ENCODE measurements at places on chromosomes 1 and 21.

- no peak for DNase-seq
Measured at GRCh38 chr1:18936814-18937481, 19.5 kb downstream of the IFFO2 start.

- DNase-seq = no peak
Measured at GRCh38 chr1:86137436-86137835, 19.1 kb downstream of the COL24A1 start.

- DNase-seq = no peak
Measured at GRCh38 chr1:95073446-95073845, 695 bp upstream of the ALG14 start.

- DNase-seq = no peak
Measured at GRCh38 chr1:85378534-85378933, 86.4 kb downstream of the DDAH1 start.

GRCh38 chr1:245698860-245699259, 544.1 kb downstream of the KIF26B start:
- DNase-seq = no peak

DNA sequence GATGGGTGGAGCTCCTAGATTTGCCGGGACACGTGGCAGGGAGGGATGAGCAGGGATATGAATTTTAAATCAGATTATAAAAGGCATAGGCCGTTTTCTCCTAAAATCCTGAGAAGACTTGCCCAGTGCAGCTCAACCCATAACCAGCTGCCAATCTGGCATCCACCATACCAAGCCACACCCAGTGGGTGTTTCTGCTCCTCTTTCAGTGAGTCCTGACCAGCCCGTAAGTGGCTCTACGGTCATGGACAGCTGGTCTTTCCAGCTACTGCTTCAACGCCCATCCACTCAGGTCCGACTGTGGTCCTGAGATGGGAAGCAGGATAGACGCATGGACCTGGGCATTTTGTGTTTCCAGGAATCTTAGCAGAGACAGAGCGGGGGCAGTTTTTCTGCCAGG, 107.2 kb downstream of the LAMC2 start:
- no peak for DNase-seq

DNA sequence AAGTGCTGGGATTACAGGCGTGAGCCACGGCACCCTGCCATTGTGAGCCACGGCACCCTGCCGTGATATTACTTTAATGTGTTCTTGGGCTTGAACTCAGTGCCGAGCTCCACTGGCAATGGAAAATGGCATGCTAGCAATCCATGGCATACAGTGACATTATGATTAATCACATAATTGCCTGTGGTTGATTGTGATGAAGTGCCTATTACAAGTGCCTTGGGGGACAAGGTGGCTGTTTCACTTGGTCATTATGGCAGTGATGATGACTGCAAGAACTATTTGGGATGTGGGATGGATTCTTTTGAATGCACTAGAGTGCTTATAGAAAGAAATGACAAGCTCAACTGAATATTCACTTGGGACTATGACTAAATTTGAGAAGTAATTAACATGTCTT, 22.3 kb upstream of the HPCAL4 start:
- DNase-seq = no peak

DNA sequence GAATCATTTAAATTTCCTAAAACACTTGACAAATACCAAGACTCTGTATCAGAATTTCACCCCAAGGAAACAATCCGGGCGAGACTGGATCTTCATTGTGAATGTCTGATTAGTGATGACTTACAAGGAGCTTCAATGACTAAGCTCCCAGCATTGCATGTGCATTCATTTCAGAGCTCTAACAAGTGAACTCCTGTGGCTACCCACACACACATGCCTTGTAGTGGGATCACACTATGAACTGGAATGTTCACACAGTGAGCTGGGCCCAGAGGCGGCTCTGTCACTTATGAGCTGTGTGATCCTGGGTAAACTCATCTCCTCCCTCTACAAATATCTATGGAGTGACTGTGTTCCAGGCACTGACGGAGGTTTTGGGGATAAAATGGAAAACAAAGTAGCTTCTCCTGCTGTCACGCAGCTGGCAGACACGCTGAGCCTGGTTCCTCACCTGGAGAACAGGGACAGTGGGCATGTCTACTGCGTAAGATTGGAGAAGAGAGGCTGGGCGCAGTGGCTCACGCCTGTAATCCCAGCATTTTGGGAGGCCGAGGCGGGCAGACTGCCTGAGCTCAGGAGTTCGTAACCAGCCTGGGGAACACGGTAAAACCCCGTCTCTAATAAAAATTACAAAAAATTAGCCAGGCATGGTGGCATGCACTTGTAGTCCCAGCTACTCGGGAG, 56.9 kb downstream of the CLSTN1 start:
- DNase-seq = no peak

DNA sequence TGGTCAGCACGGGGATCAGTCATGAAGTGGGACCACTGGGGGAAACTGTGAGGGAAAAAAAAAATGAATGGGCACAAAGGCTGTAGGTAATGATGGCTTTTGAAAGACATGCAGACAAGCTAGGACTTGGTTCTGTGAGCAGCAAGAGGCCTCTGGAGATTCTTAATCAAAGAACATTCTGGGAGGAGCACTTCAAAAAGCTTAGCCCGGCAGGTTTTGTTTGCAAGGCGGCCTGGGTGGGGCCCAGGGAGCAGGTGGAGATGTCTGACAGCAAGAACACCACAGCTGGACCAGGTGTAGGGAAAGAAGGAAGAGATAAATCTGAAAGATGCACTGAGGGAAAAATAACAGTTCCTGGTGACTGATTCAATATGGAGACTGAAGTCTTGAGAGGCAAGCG, 6.0 kb downstream of the TEX35 start:
- no peak for DNase-seq

DNA sequence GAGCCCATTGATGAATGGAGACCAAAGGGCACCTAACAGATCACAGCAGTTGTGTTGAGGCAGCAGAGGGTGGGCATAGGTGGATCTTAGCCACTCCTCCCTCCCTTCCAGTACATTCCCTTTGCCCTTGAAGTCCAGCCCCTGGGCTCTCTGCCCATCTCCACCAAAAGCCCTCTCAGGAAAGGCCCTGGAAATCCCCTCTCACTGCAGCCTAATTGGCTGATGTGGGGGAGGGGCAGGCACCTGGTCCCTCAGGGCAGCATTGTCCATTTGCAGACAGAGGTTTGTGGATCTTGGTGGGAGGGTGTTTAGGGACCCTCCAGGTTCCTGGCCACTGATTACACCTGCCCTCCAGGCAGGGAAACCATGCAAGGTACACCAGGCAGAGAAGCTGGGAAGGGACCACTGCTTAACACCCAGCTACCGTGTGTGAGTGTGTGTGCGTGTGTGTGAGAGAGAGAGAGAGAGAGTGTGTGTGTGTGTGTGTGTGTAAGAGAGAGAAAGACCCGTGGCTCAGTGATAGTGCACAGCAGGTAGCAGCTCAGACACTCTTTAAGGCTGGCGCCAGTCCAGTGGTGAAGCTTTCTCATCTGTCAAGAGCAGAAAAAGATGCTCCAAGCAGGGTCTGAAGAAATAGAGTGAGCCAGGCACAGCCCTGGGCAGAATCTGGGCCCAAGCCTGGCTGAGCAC, 71.1 kb downstream of the MATN1 start:
- no peak for DNase-seq

DNA sequence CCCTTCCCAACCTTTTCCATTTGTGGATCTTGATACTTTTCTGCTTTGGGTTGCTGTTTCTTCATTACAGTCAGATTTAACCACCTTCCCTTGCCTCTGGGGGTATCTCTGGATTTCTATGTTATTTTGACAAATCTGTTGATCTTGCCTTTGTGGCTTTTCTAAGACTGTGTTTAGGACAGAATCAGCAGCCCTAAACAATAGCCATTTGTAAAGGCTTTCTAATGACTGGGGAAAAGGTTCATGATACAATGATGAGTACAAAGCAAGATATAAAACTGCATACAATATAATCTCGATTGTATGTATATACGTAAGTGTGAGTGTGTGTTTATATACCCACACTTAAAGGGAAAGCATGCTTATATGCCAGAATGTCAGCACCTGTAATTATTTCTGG, 27.8 kb downstream of the FAM20B start:
- DNase-seq = no peak

DNA sequence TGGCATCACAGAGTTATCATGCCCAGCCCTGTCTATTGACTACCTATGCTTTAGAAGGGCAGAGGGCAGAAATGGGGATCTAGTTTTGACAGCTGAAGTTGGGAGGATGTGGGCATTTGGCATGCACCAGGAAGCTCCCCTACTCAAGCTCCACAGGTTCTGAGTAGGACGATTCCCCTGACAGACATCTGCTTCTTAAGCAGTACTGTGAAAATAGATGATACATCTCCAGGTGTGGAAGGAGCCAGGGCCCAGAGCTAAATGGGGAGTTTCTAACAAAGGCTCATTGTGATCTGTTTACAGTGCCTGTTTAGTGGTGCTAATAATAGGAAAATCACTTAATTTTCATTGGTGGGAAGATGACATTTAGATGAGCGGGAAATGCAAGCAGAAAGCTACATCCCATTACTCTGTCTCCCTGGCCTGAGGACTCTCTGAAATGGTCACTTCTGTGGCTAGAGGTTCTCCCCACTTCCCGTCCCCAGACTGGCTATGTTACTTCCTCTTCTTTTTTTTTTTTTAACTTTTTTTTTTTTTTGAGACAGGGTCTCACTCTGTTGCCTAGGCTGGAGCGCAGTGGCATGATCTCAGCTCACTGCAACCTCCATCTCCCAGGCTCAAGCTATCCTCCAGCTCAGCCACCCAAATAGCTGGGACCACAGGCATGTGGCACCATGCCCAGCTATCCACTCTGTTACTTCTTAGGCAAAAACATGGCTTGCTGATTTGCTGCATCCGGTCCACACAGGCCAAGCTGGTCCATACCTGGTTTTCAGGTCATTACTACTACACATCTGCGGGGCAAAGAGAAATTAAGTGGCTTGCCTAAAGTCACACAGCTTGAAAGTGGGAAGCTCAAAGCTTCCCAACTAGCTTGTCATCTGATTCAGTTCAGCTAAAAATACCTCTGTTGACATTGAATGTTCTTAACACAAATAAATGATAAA, 23.2 kb upstream of the CNIH3 start:
- no peak for DNase-seq

- no peak for DNase-seq
Measured at GRCh38 chr1:150612014-150612345, 17.4 kb downstream of the ENSA start.

DNA sequence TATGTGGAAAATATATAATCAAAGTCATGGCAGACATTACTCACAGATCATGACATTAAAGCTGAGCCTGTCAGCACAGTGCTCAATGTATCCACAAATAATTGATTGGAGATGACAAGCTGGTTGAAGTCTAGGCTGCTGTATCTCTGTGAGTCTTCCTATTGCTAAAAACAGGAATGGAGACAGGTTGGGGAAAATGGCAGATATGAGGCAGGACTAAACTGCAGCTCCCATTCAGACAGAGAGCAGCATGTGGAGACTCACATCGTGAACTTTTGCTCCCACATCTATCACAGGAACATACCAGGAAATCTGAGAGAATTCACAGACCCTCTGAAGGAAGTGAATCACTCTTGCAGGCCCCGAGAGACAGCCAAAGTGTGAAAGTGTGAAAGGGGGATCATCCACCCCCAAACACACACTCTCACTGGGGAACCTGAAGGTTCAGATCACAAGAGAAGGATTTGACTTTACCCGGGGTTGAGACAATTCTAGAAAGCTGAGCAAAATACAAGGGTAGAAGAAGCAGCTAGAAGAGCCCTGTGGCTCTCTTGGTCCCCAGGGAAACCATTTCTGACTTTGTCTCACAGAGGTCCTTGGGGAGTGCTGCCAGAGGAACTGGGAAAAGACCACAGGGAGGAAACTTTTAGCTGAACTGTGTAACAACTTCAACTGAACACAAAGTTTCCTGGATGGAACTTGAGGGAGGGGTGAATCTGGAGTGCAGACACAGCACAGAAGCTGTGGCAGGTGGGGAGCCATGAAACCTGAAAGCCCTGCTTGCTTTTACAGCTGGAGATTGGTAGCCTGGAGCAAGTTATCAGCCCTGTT, 173.4 kb downstream of the S1PR1 start:
- no peak for DNase-seq

GRCh38 chr1:89734442-89734841, 86.4 kb upstream of the LRRC8D start:
- no peak for DNase-seq

DNA sequence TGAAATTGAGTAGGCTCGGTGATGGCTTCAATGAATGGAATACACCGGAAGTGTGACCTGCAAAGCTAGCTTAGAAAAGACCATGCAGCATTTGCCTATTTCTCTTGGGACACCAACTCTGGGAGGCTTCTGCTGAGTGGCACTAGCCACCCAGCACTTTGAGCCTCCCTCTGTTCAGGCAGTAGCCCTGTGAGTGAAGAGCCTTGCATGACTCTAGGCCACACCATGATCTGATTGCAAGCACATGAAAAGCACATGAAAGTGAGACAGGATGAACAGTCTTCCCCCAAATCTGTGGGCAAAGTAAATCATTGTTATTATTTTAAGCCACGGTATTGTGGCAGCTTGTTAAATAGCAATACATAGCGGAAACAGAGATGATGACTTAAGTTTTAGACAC, 2.8 kb downstream of the CD48 start:
- DNase-seq = no peak

GRCh38 chr1:245475961-245476516, 321.3 kb downstream of the KIF26B start:
- no peak for DNase-seq

GRCh38 chr1:20609541-20609940, 20.6 kb downstream of the CDA start:
- no peak for DNase-seq
